CD4-positive, alpha-beta T cell treated with Interleukin-15 for 4 hours (primary cell): ENCODE measurements at places on chromosomes 6 and 20.

DNA sequence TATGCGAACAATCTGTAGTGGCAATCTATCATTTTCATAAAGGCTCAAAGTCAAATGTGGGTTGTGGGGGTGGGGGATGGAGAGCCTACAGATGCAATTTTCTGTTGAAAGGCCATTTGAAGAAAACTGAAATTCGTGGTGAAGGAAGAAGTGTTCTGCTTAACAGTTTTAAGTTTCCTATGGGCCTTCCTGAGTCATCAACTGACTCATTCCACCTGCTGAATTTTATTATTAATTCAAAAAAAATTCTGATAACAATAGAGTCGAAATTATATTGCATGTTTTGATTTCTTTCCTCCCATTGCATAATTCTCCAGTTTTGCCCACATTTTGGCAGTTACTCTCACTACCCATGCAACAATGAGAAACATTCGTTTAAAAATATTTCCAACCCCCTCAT lies 622.3 kb upstream of the ARID1B start:
- no peak for DNase-seq

GRCh38 chr6:138862456-138862855 lies 66.6 kb downstream of the ECT2L start:
- no peak for DNase-seq

GRCh38 chr6:155454471-155454870 lies 1.2 kb downstream of the NOX3 start:
- DNase-seq: no peak

GRCh38 chr20:34200023-34200422 lies 41.2 kb upstream of the ASIP start:
- no peak for DNase-seq

- DNase-seq: no peak
Measured at GRCh38 chr6:92369309-92369708, 1050.0 kb downstream of the EPHA7 start.

DNA sequence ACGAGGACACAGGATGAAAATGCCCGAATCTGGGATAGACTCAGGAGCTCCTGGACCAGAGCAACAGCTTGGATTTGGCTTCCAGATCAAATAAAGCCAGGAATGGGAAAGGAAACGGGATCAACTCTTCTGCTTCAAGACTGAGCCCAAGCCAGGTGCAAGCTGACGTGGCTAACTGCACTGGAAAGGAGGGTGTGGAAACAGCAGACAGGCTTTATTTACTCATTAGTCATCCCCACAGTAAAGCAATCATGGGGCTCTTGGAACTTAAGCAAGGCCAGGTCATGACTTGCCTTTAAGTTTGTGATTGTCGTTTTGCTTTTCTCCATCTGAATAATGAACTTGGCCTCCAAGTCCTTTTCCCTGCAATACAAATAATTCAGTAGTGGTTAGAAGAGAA lies 45.2 kb downstream of the KIF16B start:
- no peak for DNase-seq

- DNase-seq: no peak
Measured at GRCh38 chr6:155830531-155830930, 374.9 kb upstream of the NOX3 start.

GRCh38 chr20:62548471-62548870 lies 72.7 kb upstream of the GATA5 start:
- no peak for DNase-seq

GRCh38 chr20:51204794-51205193 lies 181.9 kb upstream of the KCNG1 start:
- no peak for DNase-seq

GRCh38 chr6:37101991-37102298 lies 68.0 kb upstream of the PIM1 start:
- no peak for DNase-seq
